ENCODE measurements at places on chromosomes 11 and 22.

DNA sequence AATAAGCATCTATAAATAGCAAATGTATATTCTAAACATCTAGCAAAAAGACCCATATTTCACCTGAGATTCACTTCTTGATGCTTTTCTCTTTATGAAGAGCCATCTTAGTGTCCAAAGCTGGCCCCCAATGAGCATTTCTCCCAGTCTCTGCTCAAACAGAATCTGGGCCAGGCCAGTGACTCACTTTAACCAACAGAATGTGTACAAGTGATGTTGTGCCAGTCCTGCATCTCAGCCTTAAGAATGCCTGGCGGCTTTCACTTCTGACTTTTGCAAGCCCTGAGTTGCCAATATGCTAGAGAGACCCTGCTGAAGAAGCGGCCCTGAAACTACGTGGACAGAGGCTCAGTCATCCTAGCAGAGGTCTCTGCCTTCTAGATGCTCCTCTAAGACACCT lies 6.9 kb upstream of the COPB1 start:
- DNase-seq, result no peak

DNA sequence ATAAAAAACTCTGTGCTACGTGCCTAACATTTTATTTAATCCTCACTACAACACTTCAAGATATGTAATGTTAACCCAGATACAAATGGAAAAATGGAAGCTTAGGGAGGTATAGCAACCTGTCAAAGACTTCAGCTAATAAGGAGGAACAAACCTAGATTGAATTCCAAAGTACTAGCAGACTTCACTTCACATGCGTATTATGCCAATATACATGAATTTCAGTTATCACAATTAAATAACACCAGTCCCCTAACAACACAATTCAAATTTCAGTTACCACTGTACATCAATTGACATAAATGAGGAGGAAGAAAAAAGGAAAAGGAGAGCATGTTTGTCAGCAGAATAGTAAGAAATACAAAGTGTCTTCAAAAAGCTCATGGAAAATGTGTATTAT lies 60.4 kb downstream of the TTC28 start:
- no peak for DNase-seq

- DNase-seq, result no peak
Measured at GRCh38 chr11:6834021-6834420, 11.5 kb upstream of the OR10A5 start.

- no peak for DNase-seq
Measured at GRCh38 chr22:37880668-37881440, 25.2 kb upstream of the MICALL1 start.

DNA sequence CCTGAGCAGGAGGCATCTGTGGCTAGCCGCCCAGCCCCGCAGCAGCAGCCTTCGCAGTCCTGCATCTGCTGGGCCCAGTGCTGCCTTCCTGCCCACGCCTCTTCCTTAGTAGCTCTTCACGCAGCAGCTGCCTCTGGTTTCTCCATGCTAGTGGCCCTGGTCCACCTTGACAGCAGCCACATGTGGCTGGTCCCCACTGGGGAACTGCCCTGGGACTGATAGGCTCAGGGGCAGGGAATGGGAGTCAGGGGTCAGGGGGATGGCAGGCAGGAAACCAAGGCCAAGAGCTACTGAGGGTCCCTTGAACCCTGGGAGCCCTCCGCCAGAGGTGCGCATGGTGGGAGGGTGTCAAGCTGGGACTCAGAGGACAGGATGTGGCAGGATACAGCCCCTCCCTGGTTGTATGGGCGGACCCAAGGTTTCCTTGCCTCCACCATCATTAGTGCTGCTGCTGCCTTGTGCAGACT lies 99.4 kb upstream of the PITPNB start:
- DNase-seq, result no peak

- DNase-seq, result peak; percentile 10
Measured at GRCh38 chr22:36199001-36199551, 2.5 kb downstream of the APOL4 start.

DNA sequence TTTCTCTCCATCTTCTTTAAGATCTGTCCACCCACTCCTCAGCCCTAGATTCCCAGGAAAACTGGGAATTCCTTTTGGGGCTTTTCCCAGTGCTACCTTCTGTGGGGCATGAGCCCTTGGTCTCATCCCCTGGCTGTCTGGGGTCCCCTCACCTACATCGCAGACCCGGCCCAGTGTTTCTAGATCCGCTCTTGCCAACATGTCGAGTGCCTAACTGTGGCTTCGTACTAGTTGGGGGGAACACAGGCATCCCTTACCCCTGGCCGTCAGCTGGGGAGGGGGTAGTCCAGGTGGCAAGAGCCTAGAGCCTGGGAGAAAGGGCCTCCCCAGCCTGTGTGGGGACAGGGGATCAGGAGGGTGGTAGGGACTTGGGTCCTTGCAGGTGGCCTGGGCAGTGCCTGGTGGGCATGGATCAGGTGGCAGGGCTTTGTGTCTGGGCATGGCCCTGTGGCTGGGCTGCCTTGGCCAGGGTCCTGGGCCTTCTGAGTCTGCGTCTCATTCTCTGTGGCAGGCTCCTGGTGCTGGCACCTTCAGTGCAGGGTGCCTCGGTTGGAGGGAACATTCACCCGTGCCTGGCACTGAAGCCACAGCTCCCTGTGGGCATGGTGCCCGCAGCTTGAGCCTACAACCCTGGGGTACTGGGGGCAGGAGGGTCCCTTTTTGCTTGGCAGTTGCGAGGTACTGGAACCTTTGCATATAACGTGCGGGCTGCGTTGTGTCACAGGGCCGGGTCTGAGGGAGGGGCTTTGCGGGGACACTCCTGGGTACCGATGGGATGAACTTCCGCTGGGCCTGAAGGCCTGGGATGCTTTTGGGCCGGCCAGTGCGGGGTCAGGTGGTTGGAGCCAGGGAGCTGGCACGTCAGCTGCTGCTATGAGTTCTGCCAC lies 4.1 kb downstream of the KCNQ1 start:
- DNase-seq, result no peak

- peak; percentile 80 for DNase-seq
Measured at GRCh38 chr11:4626207-4627099, 10.8 kb upstream of the OR51D1 start.

DNA sequence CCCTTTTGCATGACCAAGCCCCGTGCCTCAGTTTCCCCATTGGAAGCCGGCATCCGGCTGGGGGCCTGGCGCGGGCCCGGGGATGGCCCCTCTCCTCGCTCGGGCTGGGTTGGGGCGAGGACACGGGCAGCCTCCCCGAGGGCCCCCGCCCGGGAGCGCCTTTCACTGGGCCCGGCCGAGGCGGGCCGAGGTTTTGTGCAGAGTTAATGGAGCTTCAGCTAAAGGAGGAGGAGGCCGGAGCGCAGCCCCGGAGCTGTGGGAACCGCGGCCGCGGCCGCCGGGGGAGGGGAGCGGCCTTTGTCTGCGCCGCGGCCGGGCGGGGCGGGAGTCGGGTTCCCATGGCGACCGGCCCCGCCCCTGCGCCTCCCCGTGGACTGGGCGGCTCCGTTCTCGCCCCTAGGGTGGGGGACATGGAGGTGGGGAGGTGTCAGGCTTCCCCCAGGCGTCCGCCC lies 1.4 kb upstream of the MAPK11 start:
- peak; percentile 68 for DNase-seq

GRCh38 chr22:33699176-33699575 lies 221.1 kb downstream of the LARGE1 start:
- no peak for DNase-seq

GRCh38 chr11:68773521-68774193 lies 22.3 kb upstream of the TESMIN start:
- no peak for DNase-seq

DNA sequence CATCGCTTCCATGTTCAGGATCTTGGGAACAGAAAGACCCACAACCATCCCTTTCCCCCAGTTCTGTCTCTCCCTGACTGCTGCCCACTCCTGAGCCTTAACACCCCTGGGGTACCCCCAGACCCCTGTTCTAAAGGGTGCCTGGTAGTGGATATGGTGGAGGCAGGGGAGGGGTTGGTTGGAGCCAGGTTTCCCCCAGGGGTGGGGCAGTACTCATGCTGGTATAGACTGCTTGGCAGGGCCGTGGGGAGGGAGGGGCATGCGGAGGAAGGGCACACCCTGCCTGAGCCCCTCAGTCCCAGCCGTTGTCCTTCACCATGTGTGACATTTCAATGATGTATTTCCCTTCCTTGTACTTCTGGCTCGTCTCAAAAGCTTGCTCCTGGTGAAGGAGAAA lies 4.0 kb downstream of the YPEL4 start:
- peak; percentile 26 for DNase-seq

DNA sequence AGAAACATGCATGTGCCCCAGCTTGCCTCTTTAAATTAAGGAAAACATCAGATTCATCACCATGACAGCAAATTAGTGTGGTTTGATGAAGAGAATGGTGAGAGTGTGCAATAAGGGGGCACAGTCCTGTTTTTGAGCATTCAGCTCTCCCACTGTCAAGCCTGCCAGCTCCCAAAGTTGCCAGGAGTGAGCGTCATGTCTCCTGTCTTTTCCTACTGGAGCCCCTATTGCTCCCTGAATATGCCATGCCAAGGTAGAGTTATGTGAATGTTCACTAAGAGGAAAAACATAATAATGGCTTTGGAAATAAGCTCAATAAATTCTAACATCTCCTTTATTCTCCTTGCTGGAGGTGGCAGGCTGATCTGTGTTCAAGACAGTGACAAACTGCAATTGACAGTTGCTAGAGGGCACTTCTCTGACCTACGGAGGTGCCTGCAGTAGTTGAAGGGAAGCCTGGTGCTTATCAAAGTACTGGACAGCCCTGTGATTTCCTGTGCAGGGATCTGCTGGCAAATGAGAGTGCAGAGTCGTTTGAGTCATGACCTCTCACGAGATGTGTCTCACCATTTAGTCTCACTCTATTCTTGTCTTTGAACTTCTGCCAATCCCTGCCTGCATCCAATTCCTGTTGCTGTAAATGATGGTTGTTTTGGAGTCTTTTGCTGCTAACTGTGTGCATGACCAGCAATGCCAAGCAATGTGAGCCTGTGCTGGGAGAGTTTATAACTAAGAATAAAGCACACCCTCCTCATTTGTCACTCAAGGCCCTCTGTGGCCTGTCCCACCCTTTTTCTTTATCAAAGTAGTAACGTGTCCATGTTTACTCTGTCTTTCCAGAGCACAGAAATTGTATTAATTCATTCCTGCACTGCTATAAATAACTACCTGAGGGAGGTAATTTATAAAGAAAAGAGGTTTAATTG lies 34.8 kb downstream of the MRGPRX2 start:
- DNase-seq, result no peak

GRCh38 chr11:11691296-11692151 lies 69.7 kb upstream of the GALNT18 start:
- DNase-seq, result no peak

DNA sequence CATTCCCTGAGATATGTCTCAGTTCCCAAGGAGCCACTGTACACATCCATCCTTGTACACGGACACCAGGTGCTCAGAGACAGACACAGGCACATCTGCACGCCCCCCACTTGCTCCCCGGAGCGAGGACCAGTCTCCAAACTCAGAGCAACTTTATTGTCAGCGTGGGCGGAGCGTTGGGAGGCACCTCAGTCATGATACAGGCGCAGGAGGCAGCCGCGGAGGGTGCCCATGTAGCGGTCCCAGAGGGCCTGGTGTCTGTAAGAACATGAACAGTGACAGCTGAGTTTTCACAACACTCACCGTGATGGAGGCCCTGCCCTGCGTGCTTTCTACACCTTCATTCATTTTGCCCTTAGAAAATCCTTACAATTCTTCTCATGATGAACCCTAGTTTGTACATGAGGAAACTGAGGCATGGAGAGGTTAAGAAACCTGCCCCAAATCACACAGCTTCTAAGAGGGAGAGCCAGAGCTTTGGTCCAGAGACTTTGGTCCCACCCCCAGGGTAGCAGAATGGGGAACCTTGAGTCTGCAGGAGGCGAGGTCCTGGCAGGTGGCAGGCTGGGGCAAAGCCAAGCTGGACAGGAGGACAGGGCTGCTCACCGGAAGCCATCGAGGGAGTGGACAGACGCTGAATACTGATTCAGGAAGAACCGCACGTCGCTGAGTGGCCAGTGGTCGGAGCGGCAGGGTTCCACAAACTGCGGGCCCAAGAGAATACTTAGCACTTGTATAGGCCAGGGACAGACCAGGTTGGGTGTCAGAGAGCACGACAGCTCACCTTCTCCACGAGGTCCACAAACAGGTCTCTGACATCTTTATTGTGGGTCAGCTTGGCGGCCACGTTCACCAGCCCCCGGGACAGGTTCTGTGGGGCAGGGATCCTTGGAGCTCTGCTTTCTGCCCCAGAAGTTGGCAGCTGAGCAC lies 4.2 kb downstream of the FIBP start:
- no peak for DNase-seq

DNA sequence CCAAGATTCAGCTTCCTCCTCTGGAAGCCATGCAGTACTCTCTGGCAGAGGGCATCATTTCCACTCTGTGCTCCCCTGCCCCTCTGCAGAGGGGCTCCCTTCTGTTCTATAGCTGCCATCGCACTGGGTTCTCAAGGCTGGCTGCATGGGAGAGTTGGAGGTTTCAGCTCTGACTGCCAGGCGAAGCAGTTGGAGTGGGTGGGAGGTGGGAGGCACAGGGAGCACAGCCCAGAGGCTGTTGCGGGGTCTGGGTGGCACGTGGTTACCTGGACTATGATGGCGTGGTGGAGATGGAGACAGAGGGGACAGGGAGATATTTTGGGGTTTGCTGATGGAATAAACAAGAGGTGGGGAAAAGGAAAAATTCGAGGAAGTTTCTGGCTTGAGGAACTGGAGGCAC lies 4.8 kb downstream of the PMM1 start:
- no peak for DNase-seq

- peak; percentile 85 for DNase-seq
Measured at GRCh38 chr22:49971232-49972162, 10.9 kb downstream of the PIM3 start.

GRCh38 chr22:32376681-32377080 lies 19.0 kb downstream of the RFPL3 start:
- no peak for DNase-seq

DNA sequence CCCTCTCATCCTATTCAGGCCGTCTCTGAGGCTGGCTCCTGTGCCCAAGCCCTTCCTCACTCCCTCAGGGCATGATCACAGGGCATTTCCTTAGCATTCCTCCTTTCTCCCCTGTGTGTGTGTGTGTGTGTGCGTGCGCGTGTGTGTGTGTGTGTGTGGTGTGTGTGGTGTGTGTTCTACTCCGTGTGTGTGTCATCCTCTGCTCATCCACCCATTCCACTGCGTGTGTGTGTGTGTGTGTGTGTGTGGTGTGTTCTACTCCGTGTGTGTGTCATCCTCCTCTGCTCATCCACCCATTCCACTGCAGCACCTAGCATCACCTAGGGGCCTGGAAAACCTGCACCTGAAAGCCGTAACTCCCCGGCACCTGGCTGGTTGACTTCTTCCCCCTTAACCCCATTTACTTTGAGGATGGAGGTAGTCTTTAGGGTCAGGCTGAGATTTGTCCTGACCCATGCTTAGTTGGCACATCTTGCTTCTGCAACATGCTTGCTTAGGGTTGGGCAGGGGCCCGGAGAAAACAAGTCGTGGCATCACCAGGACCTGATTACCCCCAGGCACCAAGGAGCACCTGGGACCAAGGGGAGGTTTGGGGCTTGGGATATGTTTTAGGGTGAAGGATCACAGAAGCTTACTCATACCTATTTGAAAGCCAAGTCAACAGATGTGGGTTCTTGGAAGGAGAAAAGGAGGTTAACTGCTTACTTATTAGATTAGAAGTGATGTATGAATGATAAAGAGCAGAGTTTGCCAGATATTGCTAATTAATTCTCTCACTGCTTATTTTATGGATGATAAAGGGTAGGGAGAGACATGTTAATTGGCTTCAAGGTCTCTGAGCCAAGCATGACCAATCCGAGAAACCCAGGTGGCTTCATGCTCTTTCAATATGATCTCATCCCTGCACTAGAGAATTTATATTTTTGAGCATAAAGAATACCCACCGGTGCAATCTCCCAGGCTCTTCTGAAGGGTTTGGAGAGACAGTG lies 18.9 kb downstream of the TIMP3 start:
- DNase-seq, result no peak

GRCh38 chr11:78840623-78841022 lies 266.0 kb upstream of the NARS2 start:
- DNase-seq, result no peak

- no peak for DNase-seq
Measured at GRCh38 chr22:17481424-17481823, 81.9 kb upstream of the SLC25A18 start.
